Left renal cortex interstitium (tissue), 4 donors: ENCODE measurements at places on chromosomes 4 and X. TPM values are rescaled to one million over a fixed set of nuclear protein-coding genes. Genes with fewer than 3 reads are reported as not detected.

The FGF5 gene
- polyA plus RNA-seq = 0.07 TPM

The SH3BP2 gene
- polyA plus RNA-seq = 40.9 TPM

The PRRG3 gene
- polyA plus RNA-seq = 10.1 TPM

The ZNF518B gene
- polyA plus RNA-seq = 25.9 TPM

The MAGEA2B gene
- not detected for polyA plus RNA-seq

The C4orf36 gene
- 2.1 TPM for polyA plus RNA-seq

The XAGE2 gene
- polyA plus RNA-seq = not detected

The IL1RAPL1 gene
- polyA plus RNA-seq = 2.7 TPM

The MAGEE2 gene
- polyA plus RNA-seq = 1.0 TPM

The TMEM271 gene
- 0.14 TPM for polyA plus RNA-seq

The FAM200B gene
- 66.7 TPM for polyA plus RNA-seq

The SOX3 gene
- not detected for polyA plus RNA-seq

The CRLF2 gene
- 0.11 TPM for polyA plus RNA-seq

The IL21 gene
- not detected for polyA plus RNA-seq

The USP27X gene
- 11.8 TPM for polyA plus RNA-seq

The RAB39B gene
- polyA plus RNA-seq = 3.3 TPM

The GLOD5 gene
- 1.6 TPM for polyA plus RNA-seq

The GJB1 gene
- polyA plus RNA-seq = 46.6 TPM

The GBA3 gene
- polyA plus RNA-seq = 13.5 TPM

The NHSL2 gene
- 10.2 TPM for polyA plus RNA-seq

The RGN gene
- polyA plus RNA-seq = 34.9 TPM

The SPANXN4 gene
- not detected for polyA plus RNA-seq

The KLHL13 gene
- polyA plus RNA-seq = 63.3 TPM

The CFP gene
- 1.6 TPM for polyA plus RNA-seq

The MAGED2 gene
- polyA plus RNA-seq = 677 TPM

The FAM149A gene
- polyA plus RNA-seq = 52.7 TPM

The F9 gene
- not detected for polyA plus RNA-seq

The SLC7A11 gene
- 2.4 TPM for polyA plus RNA-seq

The PAK3 gene
- polyA plus RNA-seq = 5.4 TPM

The TCEAL6 gene
- 0.23 TPM for polyA plus RNA-seq

The SLC16A2 gene
- polyA plus RNA-seq = 29.5 TPM

The MTMR8 gene
- 1.8 TPM for polyA plus RNA-seq

The PDZD4 gene
- polyA plus RNA-seq = 11.5 TPM

The SCRG1 gene
- polyA plus RNA-seq = 0.40 TPM

The HEPH gene
- 53.1 TPM for polyA plus RNA-seq

The FUNDC2 gene
- polyA plus RNA-seq = 102 TPM

The DCAF12L1 gene
- 8.5 TPM for polyA plus RNA-seq

The TLR3 gene
- 13.3 TPM for polyA plus RNA-seq

The KCNE5 gene
- polyA plus RNA-seq = 3.9 TPM

The ACE2 gene
- 56.4 TPM for polyA plus RNA-seq

The ATOH1 gene
- polyA plus RNA-seq = not detected

The CCDC149 gene
- polyA plus RNA-seq = 20.1 TPM

The F8A2 gene
- not detected for polyA plus RNA-seq

The IL2 gene
- not detected for polyA plus RNA-seq

The SLITRK4 gene
- 19.4 TPM for polyA plus RNA-seq

The ASB11 gene
- not detected for polyA plus RNA-seq

The ATRX gene
- polyA plus RNA-seq = 63.7 TPM
